ENCODE measurements at places on chromosomes 11 and 22. TPM values are rescaled to one million over a fixed set of nuclear protein-coding genes. Genes with fewer than 3 reads are reported as not detected.

SEPTIN5 gene
- 132 TPM for total RNA-seq

ART1 gene
- not detected for total RNA-seq

SAA1 gene
- not detected for total RNA-seq

TRIM66 gene
- total RNA-seq, result 2.9 TPM

OR52I2 gene
- not detected for total RNA-seq

IL10RA gene
- 2.0 TPM for total RNA-seq

GLYATL1 gene
- total RNA-seq, result 0.82 TPM

GRCh38 chr11:45322891-45323600, 36.9 kb upstream of the SYT13 start:
- DNase-seq, result no peak

DNA sequence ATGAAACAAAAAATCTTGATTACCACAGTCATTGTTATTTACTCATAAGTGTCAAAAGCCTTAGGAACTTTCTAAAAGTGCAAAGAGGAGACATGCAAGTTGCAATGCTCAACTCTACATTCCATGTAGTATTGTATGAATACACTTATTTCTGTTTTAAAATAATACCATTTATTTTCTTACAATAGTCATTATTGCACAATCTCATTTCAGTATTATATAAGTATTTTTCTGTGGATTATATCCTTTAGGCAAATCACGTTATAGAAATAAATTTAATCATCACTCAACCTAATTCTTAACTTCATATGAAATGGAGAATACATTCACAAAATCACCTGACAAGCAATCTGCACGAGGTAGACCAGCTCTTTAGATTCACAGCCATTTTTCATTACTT, 98.8 kb downstream of the ARHGAP32 start:
- no peak for DNase-seq

GRCh38 chr22:22167791-22168189, 76.8 kb upstream of the VPREB1 start:
- DNase-seq, result no peak

DNA sequence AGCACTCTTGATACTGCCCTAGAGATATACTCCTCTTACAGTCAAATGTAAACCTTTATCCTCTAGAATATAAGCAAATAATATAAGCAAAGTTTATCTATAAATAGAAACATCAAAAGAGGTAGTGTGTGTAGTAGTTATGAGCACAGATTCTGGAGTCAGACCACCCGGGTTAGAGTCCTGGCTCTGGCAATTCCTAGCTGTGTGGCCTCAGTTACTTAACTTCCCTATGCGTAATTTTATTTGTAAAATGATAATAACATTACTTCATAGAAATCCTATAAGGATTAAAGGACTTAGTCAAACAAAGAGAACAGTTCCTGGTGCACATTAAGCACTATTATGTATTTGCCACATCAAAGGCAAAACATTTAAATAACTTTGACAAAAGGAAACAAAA, 7.0 kb downstream of the MSANTD4 start:
- DNase-seq, result no peak

GRCh38 chr11:109026891-109027489, 362.1 kb downstream of the DDX10 start:
- no peak for DNase-seq

GRCh38 chr11:101812546-101812945, 102.3 kb upstream of the CEP126 start:
- DNase-seq, result no peak

DNA sequence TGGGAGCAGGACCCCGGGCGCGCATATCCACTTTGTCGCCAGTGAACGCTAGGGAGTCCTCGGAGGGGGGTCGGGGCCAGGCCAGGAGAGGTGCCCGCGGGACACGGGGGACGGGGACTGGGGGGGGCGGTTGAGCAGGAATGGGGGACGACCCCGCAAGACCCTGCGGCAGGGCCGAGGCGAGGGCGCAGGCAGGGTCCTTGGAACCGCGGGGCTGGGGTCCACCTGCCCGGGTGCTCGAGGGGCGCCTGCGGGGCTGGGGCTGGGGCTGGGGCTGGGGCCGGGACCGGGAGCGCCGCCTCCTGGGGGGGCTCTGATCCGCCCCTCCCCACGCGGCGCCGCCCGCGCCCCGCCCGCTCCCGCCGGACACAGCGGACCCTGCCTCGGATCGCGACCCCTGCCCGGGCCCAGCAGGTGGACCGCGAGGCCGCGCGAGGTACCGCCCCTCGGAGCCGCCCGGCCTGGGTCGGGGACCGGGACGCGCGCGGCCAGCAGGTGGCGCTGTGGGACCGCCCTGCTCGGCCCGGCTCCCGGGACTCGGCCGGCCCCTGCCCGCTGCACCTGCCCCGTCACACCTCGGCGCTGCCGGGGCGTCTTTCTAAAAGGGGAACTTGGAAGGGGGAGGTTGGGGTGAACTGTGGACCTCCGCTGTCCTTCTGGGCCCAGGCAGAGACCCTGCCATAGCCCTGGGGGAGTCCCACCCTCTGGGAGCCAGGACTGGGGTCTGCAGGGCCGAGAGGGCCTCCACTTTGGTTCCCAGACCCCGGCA, 11.0 kb downstream of the CRELD2 start:
- DNase-seq, result peak; percentile 88

DNA sequence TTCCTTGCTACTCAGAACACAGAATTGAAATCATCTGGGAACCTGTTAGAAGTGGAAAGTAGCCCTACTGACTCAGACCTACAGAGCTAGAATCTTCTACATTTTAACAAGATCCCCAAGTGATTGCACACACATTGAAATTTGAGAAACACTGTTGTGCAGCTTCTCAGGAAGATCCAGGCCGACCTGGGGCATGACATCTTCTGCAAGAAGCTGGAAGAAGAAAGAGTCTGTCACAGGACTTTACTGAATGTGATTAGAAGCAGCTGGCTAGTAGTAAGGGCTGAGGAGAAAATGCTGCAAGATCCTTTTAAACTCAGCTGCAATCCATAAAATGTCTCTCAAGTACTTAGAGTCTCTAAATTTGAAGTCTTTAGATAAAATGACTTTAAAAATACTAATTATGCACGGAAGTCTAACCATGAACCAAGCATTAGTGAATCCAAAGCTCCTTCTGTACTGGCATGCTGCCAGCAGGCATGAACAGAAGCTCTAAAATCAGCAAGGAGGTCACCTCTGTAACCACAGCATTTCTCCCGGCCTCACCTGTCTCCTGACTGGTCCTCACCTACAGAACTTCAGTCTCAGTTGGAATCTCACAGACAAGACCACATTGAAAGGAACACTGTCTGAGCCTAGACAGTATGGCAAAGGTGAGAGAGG, 85.0 kb downstream of the SERGEF start:
- DNase-seq, result no peak

DNA sequence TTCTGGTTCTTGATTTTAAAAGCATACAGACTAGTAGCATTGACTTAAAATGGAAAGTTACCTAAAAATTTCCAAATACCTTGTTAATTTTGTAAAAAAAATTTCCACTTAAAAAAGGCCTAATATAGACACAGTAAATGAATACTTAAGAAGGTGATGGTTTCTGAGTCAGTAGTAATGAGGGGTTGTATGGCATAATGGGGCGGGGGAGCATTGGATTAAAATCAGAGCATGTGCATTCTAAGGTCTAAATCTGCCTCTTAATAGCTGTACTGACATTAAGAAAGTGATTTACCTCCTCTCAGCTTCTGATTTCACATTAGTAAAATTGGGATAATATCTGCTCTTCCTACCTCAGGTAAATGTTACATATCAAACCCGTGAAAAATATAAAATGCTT, 446.5 kb downstream of the AASDHPPT start:
- no peak for DNase-seq

DNA sequence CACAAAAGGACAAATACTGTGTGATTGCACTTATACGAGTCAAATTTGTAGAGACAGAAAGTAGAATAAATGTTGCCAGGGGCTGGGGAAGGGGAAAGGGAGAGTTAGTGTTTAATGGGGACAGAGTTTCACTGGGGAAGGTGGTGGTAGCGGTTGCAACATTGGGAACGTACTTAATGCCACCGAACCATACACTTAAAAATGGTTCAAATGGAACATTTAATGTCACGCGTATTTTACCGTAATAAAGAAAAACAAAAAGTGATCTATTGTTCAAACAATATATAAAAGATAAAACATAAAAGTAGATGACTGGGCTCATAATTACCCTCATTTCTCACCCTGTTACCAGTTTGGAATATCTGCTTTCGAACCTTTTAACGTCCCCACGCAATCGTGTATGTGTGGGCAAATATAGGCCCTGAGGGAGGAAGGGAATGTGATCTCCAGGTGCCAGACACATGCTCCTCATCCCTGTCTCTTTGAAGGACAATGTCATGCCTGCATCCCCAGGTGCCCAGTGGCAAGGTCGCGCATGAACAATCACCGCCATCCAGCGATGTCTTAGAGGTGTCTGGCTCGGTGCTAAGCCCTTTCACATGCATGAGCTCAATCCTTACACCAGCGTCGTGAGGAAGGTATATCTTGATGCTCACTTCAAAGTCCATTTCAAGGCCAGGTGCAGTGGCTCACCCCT, 35.3 kb downstream of the LIF start:
- no peak for DNase-seq

GRCh38 chr22:33869946-33870345, 50.3 kb downstream of the LARGE1 start:
- DNase-seq, result no peak

GRCh38 chr11:47499161-47499560, 50.2 kb upstream of the RAPSN start:
- no peak for DNase-seq

GRCh38 chr11:19160847-19161246, 40.9 kb downstream of the CSRP3 start:
- DNase-seq, result no peak

DNA sequence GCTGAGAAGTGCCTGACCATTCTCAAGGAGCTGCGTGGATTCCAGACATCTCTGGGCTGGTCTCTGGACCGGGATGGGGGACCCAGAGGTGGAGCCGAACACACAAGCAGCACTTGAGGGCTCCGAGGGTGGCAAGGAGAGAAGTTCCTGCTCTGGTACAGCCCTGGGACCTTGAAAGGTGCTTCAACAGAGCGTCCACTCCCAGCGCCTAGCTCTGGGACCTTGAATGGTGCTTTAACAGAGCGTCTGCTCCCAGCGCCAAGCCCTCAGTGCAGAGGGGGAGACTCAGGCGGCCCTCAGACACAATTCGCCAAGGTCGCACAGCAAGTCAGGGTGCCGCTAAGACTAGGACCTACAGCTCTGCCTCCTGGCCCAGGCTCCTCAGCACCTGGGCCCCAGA, 10.6 kb upstream of the NPAS4 start:
- DNase-seq, result no peak

DNA sequence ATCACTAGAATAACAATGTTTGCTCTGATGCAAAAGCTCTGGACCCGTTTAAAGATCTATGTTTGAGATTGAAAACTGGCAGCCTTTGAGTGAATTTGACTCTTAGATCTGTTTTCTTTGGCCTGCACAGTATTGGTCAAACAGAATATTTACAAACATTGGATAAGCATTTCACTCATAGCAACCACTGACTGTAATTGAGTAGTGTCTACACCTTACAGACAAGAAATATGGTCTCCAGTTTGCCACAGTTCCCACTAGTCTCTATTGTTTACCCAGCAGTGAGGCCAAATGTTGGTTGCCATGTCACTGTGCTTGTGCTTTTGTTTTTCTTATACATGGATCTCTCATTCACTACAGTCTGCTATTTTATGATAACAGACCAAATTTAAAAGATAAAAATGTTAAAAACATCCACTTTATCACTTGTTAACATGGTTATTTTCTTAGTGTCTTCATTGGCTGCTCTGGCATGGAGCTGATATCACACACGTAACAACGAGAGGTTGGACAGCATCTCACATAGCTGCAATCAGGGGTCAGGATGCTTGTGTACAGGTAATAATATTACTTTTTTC, 12.2 kb downstream of the ANKRD42 start:
- no peak for DNase-seq
